Small intestine (tissue), 16 donors: ENCODE measurements at places on chromosomes 5 and 9.

- DNase-seq: no peak
Observed at GRCh38 chr9:98159301-98159700, 33.1 kb downstream of the CORO2A start.

DNA sequence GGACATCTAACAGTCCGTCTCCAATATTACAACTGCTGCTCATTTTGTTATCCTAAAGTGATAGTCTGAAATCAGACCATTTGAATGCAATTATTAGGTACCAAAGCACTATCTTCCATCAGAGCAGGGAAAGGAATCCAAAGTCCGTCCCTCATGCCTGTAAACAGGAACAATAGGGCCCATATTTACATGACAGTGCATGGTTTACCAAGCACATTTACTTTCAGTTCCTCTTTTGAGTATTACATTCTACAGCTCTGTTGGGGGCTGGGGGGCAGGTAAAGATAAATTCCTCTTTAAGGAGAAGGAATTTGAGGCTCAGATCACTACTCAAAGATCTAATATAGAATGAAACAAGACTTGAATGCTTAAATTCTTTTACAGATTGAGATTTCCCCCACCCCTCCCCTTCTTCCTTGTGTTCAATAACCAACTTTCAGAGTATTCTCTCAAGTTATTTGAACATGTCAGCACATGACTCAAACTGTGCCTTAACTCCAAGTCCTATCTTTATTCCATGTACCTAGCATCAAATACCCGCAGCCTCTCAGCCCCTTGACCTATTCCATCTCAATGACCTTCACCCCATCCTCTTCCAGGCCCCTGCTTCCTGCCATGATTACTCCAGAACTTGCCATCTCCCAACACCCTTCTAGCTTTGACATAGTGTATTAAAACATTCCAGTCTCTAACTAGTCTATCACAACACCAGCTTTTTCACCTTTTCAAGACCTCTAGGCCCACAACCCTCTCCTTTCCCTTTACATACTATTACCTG lies 71.0 kb downstream of the BRINP1 start:
- no peak for DNase-seq

DNA sequence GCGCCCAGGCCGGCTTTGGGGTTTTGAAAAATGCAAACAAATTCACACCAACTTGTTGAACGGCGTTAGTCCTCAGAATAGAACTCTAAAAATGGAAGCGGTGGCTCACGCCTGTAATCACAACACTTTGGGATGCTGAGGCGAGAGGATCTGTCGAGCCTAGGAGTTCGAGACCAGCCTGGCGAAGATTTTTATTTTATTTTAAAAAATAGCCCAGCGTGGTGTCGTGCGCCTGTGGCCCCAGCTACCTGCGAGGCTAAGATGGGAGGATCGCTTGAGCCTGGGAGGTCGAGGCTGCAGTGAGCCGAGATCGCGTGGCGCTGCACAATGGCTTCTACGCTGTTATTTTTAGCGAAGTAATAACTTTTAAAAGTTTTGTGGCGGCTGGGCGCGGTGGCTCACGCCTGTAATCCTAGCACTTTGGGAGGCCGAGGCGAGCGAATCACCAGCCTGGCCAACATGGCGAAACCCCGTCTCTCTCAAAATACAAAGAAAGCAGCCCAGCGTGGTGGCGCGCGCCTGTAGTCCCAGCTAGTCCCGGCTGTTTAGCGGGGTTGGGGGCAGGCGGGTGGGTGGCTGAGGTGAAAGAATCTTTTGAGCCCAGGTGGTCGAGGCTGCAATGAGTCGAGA lies 694 bp upstream of the PLIN2 start:
- DNase-seq: peak; percentile 60

- DNase-seq: no peak
Observed at GRCh38 chr5:126462239-126463014, 39.2 kb downstream of the GRAMD2B start.

- DNase-seq: no peak
Observed at GRCh38 chr5:172353846-172354245, 70.3 kb upstream of the UBTD2 start.

DNA sequence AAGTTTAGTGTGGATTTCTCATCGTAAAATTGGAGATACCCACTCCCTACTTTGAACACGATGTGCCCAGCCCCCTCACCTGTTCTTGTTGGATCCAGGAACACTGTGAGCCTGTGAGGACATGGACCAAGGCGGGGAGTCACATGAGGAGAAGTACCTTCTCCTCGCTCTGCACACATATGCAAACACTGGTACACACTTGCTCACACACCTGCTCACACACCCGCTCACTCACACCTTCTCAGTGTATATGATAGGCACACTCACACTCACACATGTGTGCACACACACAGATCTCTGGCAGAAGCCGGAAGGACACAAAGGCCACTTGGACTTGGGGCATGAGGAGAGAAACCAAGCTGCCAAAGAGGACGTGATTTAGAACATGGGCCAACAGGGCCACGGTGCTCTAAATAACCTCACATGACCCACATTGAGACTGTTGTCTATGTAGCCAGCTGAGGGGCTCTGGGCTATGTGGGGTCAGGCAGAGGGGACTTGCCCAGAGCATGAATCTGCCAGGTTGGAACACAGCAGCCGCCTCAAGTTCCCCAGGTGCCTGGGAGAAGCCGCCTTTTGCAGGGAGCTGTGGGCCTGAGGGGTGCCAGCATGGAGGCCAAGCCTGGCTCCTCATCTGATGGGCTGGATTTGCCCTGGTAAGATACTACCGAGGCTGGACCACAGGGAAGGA lies 283.0 kb upstream of the IRX4 start:
- no peak for DNase-seq

DNA sequence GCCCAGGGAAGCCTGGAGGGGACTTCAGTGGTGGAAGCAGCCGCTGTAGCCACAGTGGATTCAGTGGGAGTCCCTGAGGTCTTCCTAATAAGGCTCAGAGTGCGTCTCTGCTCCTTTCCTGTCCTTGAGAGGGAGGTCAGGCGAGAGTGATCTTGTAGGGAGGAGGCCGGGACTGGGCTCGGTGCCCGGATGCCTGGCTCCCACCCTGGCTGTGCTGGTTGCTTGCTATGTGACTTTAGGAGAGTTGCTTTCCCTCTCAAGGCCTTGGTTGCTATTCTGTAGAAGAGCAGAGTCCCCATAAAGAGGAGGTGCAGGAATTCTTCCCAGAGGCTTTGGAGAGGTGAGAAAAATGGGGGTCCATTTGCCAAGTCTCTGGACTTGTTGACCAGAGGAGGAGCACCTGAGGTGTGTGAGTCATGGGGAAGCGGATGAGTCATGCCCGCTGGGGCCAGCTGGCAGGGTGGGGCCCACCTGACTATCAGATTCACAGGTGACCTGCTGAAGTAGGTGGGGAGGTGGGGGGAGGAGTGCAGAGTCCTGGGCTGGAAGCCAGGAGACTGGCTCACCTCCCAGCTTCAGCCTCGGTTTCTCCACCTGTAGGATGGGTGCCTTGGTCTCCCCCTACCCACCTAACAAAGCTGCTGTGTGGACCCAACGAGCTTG lies 13.8 kb downstream of the GSN start:
- peak; percentile 96 for DNase-seq

DNA sequence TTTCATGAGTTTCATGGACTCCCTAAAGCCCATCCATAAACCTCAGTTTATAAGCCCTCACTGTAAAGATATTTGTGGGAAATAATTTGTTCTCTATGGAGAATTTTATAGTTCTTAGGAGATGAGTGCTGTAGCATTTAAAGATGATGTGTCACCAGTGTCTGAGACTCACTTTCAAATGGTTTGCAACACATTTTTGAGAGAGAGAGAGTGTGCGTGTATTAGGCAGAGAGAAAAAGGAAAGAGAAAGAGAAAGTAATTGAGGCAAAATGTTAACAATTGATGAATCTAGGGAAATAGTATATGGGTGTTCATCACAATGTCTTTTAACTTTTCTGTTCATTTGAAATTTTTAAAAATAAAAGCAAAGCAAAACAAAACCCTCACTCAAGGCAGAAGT lies 479.0 kb downstream of the ZSWIM6 start:
- no peak for DNase-seq

GRCh38 chr5:139391570-139392323 lies 2.0 kb upstream of the MZB1 start:
- DNase-seq: peak; percentile 39

GRCh38 chr9:7287065-7287464 lies 512.5 kb downstream of the DMAC1 start:
- no peak for DNase-seq

- DNase-seq: no peak
Observed at GRCh38 chr9:100058699-100059579, 39.9 kb downstream of the ERP44 start.

DNA sequence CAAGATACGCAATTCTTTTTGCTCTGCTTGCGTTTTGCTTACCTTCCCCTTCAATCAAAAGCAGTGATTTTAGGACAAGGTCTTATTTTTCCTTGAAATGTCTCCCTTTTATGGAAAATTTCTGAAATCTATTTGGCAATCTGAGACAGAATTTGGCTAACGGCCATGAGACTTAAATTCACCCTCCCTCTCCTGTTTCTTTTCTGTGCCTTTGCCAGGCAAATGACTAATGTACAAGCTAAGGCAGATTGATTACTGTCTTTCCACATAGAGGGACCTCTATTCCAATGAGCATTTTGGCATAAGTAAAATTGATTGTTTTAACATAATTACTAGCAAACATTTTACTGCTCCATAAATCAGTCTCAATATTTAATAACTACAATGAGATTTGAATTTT lies 31.7 kb downstream of the FAM81B start:
- DNase-seq: no peak

- no peak for DNase-seq
Observed at GRCh38 chr5:40716000-40716399, 36.3 kb downstream of the PTGER4 start.

- no peak for DNase-seq
Observed at GRCh38 chr5:67475489-67475888, 278.9 kb upstream of the CD180 start.

- no peak for DNase-seq
Observed at GRCh38 chr5:127707209-127707608, 4.0 kb downstream of the CCDC192 start.

DNA sequence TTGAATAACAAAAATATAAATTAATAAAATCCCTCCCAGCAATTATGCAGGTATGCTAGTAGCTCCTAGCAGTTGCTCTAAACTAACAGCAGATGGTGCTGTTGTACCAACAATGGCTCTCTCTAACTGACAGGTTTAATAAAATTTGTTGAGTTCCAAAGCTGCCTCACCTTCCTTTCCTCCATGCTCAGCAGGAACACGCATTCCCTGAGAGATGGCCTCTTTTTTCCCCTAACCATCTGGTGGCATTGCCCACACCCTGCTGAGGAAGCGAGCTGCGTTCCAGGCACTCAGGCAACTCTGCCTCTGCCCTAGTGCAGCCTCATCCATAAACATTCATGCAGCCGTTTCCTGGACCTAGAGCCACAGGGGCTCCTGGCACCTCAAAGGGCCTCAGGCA lies 106.2 kb downstream of the KLHL3 start:
- peak; percentile 62 for DNase-seq

GRCh38 chr9:115165233-115165632 lies 47.3 kb upstream of the TNC start:
- DNase-seq: no peak

GRCh38 chr5:156680831-156681230 lies 169.3 kb upstream of the PPP1R2B start:
- DNase-seq: no peak

- peak; percentile 80 for DNase-seq
Observed at GRCh38 chr9:132901858-132902831, 23.4 kb downstream of the SPACA9 start.

GRCh38 chr9:61674465-61674864 lies 484.6 kb downstream of the SPATA31A7 start:
- no peak for DNase-seq

DNA sequence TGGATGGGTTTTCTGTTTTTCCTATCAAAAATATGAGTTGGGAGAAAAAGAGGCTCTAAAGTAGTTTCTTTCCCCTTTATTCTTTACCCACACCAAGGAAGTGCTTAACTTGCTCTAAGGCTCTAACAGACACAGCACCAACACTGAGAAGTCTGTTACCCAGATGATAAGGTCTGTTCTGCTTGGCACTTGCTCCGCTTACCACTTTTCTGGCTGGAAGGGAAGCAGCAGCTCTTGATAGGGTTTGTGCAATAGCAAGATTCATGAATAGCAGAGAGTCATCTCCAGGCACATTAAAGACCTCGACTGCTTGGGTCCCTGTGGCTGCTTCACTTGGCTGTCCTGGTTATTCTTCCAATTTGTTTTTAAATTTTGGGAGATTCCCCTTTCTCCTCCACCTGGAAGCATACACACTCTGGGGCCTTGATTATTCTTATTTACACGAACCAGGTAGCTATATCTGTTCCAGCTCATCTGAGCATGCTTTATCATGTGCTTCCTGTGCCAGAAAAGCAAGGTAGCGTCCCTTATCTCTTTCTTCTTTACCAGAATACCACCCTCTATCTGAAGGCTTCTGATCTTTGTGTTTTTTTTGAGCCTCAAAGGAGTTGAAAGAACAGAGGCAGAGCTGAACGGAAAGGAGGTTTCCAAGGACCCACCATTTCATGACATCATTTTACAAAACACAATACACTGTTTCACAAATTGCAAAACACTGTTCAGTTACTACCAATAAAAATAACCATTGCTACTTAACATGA lies 24.8 kb downstream of the PPP3R2 start:
- no peak for DNase-seq
